ENCODE measurements at places on chromosomes 1 and 21.
A peak's percentile ranks its signal among the peaks of the same experiment; 100 is the strongest.

GRCh38 chr1:21510885-21511578 lies 1.8 kb downstream of the ALPL start:
- no peak for DNase-seq

DNA sequence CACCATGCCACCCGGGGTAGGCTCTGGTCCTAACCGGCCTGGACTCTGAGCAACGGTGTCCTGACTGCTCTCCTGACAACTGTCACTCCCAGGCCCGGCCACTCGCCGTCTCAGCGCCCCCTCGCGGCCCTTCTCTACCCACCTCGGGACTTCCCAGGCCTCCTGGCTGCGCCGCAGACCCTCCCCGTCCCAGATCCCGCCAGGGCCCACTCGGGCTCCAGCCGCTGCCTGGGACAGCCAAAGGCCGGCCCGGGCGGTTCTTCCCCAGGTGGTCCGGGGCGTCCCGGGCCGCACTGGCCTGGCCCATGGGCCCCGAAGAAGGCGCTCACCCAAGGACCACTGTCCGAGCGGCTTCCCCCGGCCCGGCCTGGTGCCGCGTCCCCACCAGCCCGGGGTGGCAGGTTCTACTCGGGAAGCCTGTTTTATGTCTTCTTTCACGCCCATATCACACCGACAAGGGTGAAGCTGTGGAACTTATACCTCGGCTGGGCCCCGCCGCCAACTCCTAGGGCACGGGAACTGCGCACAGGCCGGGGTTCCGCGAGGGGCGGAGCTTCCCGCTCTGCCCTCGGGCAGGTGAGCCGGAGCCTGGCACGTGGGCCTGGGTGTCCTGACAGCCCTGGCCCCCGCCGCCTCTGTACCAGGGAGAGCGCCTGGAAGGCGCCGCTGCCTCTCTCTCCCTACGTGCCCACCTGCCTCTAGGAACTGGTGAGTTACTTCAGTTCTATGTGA lies 138.3 kb downstream of the TTLL7 start:
- peak; percentile 9 for DNase-seq

- DNase-seq = peak; percentile 33
These were observed 66.3 kb upstream of the DIRAS3 start for GRCh38 chr1:68116643-68117235.

DNA sequence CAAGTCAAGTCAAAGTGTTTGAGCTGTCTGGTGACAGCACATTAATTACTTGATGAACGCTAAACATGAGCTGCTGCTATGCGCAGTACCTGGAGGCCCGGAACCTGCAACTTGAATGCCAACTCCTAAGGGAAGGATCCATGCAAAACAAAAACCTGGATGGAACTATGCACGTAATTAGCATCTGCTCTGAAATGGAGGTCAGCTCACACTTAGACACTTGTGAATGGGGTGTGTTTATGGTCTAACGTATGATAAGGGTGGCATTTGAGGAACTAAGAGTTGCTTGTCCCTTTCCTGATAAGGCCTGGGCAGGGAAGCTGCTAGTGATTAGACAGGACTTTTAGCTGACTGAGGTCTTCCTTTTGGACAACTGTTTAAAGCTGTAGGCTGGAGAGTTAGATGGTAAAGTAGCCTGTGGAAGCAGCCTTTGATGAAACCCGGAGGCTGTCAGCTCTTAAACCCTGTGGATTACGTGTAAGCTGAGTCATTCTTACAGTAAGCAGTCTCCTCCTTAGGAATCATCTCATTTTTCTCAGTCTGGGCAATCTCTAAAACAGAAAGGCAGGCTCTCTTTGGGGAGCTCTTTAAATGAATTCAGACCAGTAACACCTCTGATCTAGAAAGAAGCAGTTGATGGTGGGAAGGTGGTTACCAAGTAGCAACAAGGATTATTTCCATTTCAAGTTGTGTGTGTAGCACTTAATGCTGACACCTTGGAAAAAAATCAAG lies 6.8 kb downstream of the TENT5C start:
- no peak for DNase-seq

GRCh38 chr1:101971304-101971703 lies 25.4 kb downstream of the OLFM3 start:
- DNase-seq = no peak

DNA sequence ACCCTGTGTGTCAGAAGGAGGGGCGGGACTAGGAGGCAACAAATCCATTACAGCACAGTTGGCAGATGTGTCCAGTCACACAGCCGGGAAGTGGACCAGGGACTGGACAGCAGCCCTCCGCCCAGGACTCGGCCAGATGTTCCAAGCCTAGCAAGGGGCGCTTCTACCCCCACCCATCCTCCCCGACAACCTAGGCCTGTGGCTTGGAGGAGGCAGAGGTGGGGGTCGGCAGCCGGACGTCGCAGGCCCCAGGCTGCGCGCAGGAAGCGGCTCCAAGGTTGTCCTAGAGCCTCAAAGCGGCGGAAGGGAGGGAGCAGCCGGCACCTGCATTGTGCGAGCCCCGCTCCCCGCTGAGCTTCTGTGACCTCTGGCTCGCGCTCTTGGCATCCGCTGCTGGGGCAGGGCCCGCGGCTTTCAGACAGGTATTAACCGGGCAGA lies 20.6 kb upstream of the MYCL start:
- no peak for DNase-seq

- no peak for DNase-seq
These were observed 13.6 kb upstream of the TRIM17 start for GRCh38 chr1:228430243-228430642.

DNA sequence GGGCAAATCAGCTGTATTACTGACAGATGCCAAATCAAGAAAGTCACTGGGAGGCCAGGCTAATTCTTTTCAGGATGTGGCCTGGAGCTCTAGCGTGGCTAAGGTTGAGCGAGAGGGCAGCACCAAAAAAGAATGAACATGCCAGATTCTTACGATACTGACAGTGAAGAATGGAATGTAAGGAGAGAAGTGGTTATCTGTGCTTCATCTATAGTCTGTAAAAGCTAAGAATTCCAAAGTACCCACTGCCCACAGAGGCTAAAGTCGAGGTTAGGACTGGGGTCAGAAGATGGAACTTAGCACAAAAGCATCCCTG lies 32.7 kb downstream of the TFAP2E start:
- no peak for DNase-seq

- peak; percentile 18 for DNase-seq
These were observed 97.2 kb downstream of the ACTL8 start for GRCh38 chr1:17852383-17852782.

DNA sequence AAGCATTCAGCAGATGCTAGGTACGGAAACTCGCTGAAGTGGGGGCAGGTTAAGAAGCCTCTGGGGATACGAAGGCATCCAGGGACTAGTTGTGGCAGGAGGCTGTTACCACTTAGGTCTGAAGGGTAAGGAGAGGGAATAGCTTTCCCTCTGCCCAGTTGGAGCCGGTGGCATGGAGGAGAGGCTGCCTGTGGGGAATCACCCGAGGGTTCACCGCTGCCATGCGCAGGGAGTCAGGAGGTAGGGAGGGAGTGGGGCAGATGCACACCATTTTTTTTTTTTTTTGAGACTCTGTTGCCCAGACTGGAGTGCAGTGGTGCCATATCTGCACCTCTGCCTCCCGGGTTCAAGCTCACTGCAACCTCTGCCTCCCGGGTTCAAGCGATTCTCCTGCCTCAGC lies 6.1 kb downstream of the PCSK9 start:
- DNase-seq = no peak

- DNase-seq = no peak
These were observed 67.1 kb downstream of the UBE2T start for GRCh38 chr1:202274611-202275010.

DNA sequence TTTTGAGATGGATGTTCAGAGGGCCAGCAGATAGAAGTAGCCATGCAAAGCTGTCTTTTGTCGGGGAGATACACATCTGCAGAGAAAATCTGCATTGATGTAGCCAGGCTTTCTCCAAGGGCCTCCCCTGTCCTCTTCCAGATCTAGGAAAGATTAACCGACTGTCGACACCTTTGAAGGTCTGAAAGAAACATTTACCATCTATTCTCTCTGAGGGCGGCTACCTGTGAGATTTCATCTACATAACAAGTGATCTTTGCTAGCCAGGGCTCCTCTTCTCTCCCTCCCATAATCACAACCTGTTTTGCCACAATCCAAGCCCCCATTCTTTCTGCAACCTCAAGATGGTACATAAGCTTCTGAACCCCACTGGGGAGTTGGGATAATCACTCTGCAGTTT lies 193.6 kb downstream of the RGS7 start:
- DNase-seq = no peak

GRCh38 chr1:155061381-155062150 lies 2.0 kb upstream of the EFNA4 start:
- DNase-seq = peak; percentile 94

- DNase-seq = no peak
These were observed 68.5 kb downstream of the HHAT start for GRCh38 chr1:210397252-210397651.

DNA sequence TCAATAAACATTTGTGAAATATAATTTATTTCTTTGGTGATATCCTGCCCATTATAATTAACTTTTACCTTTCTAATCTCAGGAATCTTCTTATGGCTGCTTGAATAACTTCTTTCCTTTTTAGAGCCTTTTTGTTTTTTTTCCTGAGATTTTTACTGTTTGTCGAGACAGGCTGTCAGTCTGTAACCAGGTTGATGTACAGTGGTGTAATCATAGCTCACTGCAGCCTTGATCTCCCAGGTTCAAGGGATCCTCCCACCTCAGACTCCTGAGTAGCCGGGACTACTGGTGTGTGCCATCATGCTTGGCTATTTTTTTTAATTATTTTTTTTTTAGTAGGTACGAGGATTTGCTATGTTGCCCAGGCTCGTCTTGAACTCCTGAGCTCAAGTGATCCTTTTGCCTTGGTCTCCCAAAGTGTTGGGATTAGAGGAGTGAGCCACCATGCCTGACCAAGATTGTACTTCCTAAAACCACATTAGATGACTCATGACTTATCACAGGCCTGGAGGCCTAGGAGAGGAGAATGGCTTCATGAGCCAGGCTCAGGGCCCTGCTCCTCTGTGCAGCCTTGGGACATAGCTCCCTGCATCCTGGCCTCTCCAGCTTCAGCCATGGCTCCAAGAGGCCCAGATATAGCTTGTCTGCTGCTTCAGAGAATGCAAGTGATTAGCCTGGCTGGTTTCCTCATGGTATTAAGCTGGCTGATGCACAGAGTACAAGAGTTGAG lies 48.6 kb downstream of the CTH start:
- no peak for DNase-seq

- DNase-seq = no peak
These were observed 73.5 kb upstream of the LRRC7 start for GRCh38 chr1:69494221-69494620.

GRCh38 chr1:19754482-19754881 lies 45.2 kb downstream of the TMCO4 start:
- no peak for DNase-seq

DNA sequence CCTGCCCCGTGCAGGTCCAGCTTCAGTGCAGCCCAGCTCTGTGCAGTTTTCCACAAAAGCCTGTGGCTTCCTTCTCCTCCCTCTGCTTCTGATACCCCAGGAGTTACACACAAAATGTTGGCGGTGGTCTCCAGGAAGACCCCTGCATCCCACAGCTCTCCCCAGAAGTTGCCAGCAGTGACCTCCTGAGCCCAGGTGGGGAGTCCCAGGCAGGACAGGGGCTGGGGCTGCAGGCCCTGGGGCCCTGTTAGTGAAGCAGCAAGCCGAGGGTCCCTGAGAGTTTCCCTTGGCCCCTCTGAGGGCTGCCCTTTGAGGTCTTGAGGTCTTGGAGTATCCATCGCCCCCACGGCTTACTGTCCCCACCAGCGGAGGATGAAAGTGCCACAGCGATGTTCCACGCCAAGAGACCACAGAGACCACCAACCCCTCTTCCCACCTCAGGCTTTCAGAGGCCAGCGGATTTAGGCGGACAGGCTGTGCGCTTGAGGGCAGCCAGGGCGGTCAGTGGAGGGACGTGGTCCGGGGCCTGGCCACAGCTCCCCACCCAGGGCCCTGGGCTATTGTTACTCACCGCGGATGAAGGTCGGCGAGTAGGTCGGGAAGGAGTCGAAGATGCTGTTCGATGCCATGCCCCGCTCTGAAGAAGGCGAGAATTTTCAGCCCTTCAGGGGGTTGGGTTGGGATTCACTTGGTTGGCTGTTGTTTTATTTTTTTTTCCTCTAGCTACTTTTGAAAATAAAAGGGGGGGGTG lies 34.0 kb upstream of the RUNX3 start:
- no peak for DNase-seq

GRCh38 chr1:115282807-115283208 lies 55.2 kb downstream of the NGF start:
- DNase-seq = no peak

GRCh38 chr21:45994086-45994661 lies 12.6 kb downstream of the COL6A1 start:
- no peak for DNase-seq

DNA sequence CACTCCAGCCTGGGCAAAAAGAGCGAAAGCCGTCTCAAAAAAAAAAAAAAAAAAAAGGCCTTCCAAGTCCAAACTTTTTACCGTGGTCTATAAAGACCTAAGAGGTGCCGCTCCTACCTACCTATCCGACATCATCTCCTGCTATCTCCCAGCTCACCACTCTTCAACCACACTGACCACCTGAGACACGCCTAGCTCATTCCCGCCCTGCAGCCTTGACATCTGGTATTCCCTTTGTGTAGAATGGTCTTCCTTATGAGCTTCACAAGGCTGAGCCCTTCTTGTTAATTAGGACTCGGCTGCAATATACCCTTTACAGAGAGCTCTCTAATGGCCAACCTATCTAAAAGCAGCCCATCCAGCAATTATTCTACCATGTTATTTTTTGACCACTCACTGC lies 680 bp downstream of the MAGOH start:
- no peak for DNase-seq

DNA sequence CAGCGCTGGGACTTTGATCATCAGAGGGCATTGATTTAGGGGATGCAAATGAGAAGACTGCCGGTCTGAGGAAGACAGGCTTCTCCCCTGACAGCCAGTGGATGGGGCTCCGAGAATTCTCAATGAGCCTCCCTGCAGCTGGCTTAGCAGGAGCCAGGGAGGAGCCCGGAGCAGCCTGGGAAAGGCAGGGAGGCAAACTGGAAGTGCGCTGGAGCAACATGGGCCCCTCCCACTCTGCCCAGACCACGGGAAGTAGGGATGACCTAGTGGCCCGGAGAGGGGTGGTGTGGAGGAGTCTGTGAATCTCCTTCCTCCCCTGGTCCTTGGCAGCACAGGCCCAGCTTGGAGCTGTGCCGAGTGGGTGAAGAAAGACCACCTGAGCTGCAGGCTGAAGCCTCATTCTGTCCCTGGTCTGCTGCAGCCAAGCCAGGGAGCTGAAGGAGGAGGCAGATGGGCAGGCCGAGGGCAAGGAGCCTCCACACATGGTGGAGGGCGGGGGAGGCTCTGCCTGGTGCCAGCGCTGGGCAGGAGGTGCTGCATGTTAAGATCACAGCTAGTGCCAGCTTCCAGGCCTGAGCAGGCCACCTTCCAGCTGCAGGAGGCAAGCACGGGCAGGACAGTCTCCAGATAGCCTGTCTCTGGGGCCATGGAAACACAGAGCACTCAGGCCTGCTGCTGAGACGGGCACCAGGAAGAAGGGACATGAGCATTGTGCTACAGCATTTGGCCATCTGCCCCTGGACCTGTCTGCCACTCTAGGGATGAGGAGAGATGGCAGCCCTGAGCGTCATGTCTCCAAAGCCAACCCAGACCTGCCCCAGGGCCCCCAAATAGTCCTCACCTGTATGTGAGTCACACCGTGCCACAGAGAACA lies 12.2 kb upstream of the CLSTN1 start:
- DNase-seq = no peak

GRCh38 chr1:55716151-55716550 lies 501.0 kb upstream of the USP24 start:
- DNase-seq = no peak

GRCh38 chr1:207867136-207868109 lies 43.5 kb downstream of the CD34 start:
- DNase-seq = no peak

Measured in NCI-H2107 (cell line).